ENCODE measurements at places on chromosomes 6 and 20.

GRCh38 chr6:34001706-34002621, 143.9 kb downstream of the GRM4 start:
- no peak overlapping the region for H3K27ac ChIP-seq
- no peaks in the 10 kb centered on the region for H3K4me1 ChIP-seq
- H3K4me3 ChIP-seq: no peak overlapping the region

GRCh38 chr6:45469663-45470062, 91.9 kb upstream of the SUPT3H start:
- H3K27me3 ChIP-seq: no peaks in the 10 kb centered on the region
- H3K4me3 ChIP-seq: no peak overlapping the region
- H3K27ac ChIP-seq: no peak overlapping the region
- peaks cover 18% of the 10 kb centered on the region for H3K4me1 ChIP-seq
- no peaks in the 10 kb centered on the region for H3K36me3 ChIP-seq

DNA sequence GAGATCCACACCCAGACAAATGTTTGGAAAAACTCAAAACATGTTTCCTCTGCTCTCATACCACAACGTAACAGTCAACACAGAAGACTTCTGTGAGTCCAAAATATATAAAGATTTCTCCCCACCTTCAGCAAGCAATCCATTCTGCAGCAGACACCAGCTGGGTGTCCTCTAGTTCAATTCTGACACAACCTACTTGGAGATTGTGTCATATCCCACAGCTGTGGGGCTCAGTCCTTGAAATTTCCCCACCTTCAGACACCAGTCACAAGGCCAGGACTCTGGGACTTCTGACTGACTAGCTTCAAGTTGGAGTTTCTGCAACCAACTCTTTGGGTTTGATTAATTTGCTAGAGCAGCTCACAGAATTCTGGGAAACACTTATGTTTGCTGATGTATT, 244.8 kb upstream of the CDYL start:
- DNase-seq: no peak
- H3K27ac ChIP-seq: no peak overlapping the region
- H3K36me3 ChIP-seq: no peaks in the 10 kb centered on the region
- H3K4me1 ChIP-seq: no peaks in the 10 kb centered on the region
- H3K27me3 ChIP-seq: no peaks in the 10 kb centered on the region

DNA sequence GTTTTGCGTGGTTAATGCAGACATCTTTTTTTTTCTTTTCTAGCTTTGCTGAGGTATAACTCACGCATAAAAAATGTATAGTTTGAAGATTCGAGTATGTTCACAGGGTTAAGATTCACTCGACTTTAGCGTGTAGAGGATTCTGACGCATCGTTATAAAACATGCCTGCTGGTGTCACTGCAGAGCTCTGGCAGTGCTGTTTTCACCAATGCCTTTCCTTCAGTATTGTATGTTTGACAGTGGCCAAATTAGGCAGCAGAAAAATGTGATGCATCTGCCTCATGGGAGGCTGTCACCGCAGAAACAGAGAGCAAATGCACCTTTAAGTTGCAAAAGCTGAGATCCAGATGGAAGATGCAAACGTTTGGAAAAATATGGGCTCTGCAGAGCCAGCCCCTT, 18.0 kb upstream of the SIRPB2 start:
- no peaks in the 10 kb centered on the region for H3K27me3 ChIP-seq
- no peak overlapping the region for H3K27ac ChIP-seq
- DNase-seq: no peak
- H3K4me3 ChIP-seq: no peak overlapping the region

GRCh38 chr20:33812908-33813462, 1.8 kb downstream of the CHMP4B start:
- H3K4me1 ChIP-seq: peaks cover 13% of the 10 kb centered on the region
- H3K27me3 ChIP-seq: no peaks in the 10 kb centered on the region
- peak overlapping the region; percentile 91 for H3K27ac ChIP-seq
- H3K36me3 ChIP-seq: no peaks in the 10 kb centered on the region

DNA sequence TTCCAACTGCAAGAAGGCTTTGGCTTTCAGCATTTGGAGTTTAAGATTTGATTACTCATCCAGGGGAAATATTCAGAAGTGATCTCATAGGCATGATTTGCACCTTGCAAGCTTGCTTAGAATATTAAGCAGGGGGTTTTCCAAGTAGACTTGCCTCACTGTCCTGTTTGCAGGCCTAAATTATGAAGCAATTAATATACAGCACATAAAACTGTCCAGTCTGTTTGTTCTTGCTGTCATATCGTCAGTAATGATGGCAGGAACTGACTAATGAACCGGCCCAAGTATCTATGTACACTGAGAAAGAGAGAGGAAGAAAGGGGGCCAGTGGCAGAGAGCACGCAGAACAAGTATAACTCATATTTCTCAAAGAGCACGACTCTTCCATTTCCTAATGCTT, 212.5 kb upstream of the SUPT3H start:
- no peak overlapping the region for H3K4me3 ChIP-seq
- no peak for DNase-seq
- H3K4me1 ChIP-seq: no peaks in the 10 kb centered on the region

GRCh38 chr6:163964789-163965188, 550.3 kb downstream of the QKI start:
- H3K36me3 ChIP-seq: no peaks in the 10 kb centered on the region
- no peak overlapping the region for H3K27ac ChIP-seq
- no peaks in the 10 kb centered on the region for H3K4me1 ChIP-seq
- no peak for DNase-seq

GRCh38 chr6:835476-836160, 142.7 kb upstream of the EXOC2 start:
- H3K4me3 ChIP-seq: no peak overlapping the region
- no peak for DNase-seq
- no peaks in the 10 kb centered on the region for H3K27me3 ChIP-seq
- H3K4me1 ChIP-seq: no peaks in the 10 kb centered on the region

- no peaks in the 10 kb centered on the region for H3K4me1 ChIP-seq
- H3K27ac ChIP-seq: no peak overlapping the region
- H3K27me3 ChIP-seq: no peaks in the 10 kb centered on the region
- H3K4me3 ChIP-seq: no peak overlapping the region
- no peaks in the 10 kb centered on the region for H3K36me3 ChIP-seq
Measured at GRCh38 chr6:82442061-82442719, 78.6 kb downstream of the TPBG start.

DNA sequence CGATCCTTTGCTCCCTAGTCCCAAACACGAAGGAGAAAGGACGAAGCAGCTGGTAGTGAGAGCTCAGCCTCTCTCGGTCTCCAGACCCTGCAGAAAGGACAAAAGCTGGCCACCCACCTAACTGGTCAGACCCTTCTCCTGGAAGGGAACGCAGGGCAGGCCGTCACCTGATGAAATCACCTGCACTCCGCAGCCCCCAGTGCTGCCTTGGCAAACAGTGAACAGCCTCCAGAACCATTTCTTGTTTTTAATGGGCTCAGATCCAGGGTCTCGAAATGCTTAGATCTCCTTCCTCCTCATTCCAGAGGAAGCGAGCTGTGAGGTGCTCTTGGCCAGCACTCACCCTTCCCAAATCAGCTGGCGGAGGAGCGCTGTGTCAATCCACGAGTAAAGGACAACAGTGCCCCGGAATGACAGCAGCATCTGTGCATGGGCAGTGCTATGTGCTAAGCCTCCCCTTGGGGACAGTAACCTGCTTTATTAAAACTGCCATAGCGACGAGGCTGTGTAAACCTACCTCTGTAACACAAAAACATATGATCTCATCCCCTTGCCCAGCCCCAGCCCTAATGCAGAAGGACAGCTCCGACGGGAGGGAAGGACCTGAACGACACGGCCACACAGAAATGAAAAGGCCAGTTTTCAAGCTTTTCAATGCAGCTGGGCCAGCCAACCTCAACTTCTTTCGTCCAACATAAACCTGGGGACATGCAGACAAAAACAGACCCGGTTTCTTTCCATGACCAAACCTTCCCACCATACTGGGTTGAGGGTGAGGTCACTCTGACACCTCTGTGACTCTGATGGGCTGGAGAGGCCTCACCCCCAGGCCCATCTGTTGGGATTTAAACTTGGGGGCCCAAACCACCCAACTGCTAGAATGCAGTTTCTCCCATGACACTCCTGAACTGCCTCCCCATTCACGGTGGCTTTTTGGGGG, 43.3 kb downstream of the SULF2 start:
- no peak overlapping the region for H3K4me3 ChIP-seq
- no peaks in the 10 kb centered on the region for H3K4me1 ChIP-seq
- H3K27me3 ChIP-seq: no peaks in the 10 kb centered on the region
- no peak for DNase-seq

- no peaks in the 10 kb centered on the region for H3K4me1 ChIP-seq
- no peaks in the 10 kb centered on the region for H3K27me3 ChIP-seq
- H3K36me3 ChIP-seq: no peaks in the 10 kb centered on the region
- no peak overlapping the region for H3K27ac ChIP-seq
Measured at GRCh38 chr6:3541006-3541585, 84.2 kb upstream of the SLC22A23 start.

GRCh38 chr20:40750541-40751035, 61.6 kb upstream of the MAFB start:
- no peak overlapping the region for H3K4me3 ChIP-seq
- no peak for DNase-seq
- no peaks in the 10 kb centered on the region for H3K27me3 ChIP-seq
- no peaks in the 10 kb centered on the region for H3K36me3 ChIP-seq

DNA sequence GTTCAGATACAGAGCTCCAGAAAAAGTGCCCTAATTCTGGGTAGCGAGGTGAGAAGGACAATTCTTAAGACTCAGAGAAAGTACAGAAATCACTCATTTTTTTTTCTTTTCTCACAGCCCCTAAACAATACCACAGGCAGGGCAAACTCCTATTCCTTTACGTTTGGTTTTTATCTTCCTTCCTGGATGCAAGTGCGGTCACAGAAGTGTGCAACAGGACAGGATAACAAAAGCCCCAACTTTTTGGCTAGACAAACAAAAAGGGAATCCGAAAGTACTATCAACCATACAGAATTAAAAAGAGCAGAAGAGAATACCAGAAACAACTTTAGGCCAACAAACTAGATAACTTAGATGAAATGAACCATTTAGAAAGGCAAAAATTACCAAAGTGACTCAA, 18.4 kb upstream of the BEND6 start:
- H3K4me3 ChIP-seq: no peak overlapping the region
- no peaks in the 10 kb centered on the region for H3K27me3 ChIP-seq
- no peaks in the 10 kb centered on the region for H3K36me3 ChIP-seq
- H3K27ac ChIP-seq: no peak overlapping the region

GRCh38 chr6:94735270-94735669, 842.1 kb upstream of the MANEA start:
- no peak for DNase-seq
- H3K4me3 ChIP-seq: no peak overlapping the region
- no peak overlapping the region for H3K27ac ChIP-seq
- no peaks in the 10 kb centered on the region for H3K27me3 ChIP-seq

DNA sequence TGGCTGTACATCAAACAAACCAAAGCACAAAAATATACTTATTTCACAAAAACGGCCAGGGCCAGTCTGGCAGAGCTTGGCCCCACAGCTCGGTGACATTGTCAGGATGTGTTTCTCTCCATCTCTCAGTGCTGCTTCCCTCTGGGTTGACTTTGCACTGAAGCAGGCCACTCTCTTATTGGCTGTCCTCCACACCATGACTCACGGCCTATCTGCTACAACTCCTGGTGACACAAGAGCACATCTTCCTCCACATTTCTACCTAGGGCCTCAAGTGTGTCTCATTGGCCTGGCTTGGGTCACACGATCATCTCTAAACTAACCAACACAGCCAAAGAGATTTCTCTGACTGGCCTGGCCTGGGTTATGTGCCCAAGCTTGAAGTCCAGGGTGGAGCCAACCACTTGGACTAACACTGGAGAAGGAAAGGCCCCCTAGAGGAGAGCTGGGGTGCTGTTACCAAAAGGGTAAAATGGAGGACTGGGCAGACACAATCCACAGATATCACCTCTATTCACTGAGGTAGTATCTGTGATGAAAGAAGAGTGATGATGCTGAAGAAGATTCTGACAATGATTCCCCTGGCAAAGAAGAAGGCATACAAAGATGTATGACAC, 159.8 kb upstream of the TSHZ2 start:
- H3K4me3 ChIP-seq: no peak overlapping the region
- no peaks in the 10 kb centered on the region for H3K36me3 ChIP-seq
- H3K4me1 ChIP-seq: no peaks in the 10 kb centered on the region
- DNase-seq: no peak

- H3K36me3 ChIP-seq: no peaks in the 10 kb centered on the region
- H3K27ac ChIP-seq: no peak overlapping the region
- no peak overlapping the region for H3K4me3 ChIP-seq
- no peaks in the 10 kb centered on the region for H3K27me3 ChIP-seq
- H3K4me1 ChIP-seq: no peaks in the 10 kb centered on the region
Measured at GRCh38 chr20:23207826-23208540, 121.9 kb upstream of the CD93 start.

- no peaks in the 10 kb centered on the region for H3K36me3 ChIP-seq
- no peaks in the 10 kb centered on the region for H3K27me3 ChIP-seq
- no peak for DNase-seq
Measured at GRCh38 chr6:43115365-43115764, 39.3 kb downstream of the PTK7 start.

GRCh38 chr20:60034231-60035110, 76.2 kb downstream of the CDH26 start:
- no peak overlapping the region for H3K4me3 ChIP-seq
- H3K27ac ChIP-seq: no peak overlapping the region
- no peaks in the 10 kb centered on the region for H3K4me1 ChIP-seq
- H3K36me3 ChIP-seq: no peaks in the 10 kb centered on the region
- DNase-seq: no peak

- H3K27ac ChIP-seq: peak overlapping the region; percentile 25
- H3K36me3 ChIP-seq: peaks cover 34% of the 10 kb centered on the region
- H3K4me1 ChIP-seq: peaks cover 7% of the 10 kb centered on the region
Measured at GRCh38 chr6:30730601-30731435, 10.7 kb downstream of the TUBB start.

DNA sequence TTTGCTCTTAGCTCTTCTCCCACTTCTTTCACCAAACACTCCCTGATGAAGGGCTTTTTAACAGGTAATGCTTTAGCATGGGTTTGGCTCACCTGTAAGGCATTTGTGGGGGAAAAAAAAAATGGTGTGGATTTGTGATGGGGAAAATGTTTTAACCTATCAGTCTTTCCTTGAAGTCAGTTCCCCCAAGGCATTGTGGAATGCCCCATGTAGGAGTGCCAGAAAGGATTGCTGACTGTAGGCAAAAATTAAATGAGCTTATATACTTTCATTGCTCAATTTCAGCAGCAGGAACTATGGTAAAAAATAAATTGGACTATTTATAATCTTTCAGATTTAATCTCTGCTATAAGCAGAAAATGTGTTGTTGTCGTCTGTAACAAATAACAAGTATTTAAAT, 10.6 kb upstream of the SASH1 start:
- DNase-seq: no peak
- no peak overlapping the region for H3K27ac ChIP-seq
- no peaks in the 10 kb centered on the region for H3K4me1 ChIP-seq
- no peak overlapping the region for H3K4me3 ChIP-seq
- H3K36me3 ChIP-seq: no peaks in the 10 kb centered on the region

Data from pancreas (tissue), 10 donors.